ENCODE measurements at places on chromosomes 2 and 18. TPM values are rescaled to one million over a fixed set of nuclear protein-coding genes. Genes with fewer than 3 reads are reported as not detected.

GRCh38 chr18:71899707-71900472 lies 644.3 kb downstream of the CBLN2 start:
- no peak for DNase-seq

DNA sequence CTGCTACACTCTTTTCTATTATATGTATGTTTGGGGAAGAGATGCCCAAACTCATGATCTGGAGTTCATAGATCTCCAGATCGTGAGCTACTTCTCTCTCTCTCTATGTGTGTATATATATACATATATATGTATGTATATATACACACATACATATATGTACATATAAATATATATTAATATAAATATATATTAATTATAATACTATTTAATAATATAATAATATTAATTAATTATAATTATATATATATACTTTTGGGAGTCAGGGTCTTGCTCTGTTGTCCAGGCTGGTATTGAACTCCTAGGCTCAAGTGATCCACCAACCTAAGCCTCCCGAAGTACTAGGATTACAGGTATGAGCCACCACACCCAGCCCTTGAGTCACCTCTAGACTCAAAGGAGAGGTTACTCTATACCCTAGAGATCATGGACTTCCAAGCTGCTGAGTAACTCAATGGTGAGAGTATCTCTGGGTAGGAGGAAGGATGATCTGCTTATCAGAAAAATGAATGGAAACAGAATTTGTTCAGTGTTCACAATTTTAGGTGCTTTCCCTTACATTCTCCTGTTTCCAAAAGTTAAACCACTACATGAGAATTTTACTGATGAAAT lies 463.5 kb upstream of the TRIB2 start:
- DNase-seq, result no peak

- no peak for DNase-seq
These were observed 22.4 kb upstream of the SLC1A4 start for GRCh38 chr2:64966839-64967238.

GRCh38 chr2:20797096-20797495 lies 25.8 kb downstream of the LDAH start:
- DNase-seq, result no peak

DNA sequence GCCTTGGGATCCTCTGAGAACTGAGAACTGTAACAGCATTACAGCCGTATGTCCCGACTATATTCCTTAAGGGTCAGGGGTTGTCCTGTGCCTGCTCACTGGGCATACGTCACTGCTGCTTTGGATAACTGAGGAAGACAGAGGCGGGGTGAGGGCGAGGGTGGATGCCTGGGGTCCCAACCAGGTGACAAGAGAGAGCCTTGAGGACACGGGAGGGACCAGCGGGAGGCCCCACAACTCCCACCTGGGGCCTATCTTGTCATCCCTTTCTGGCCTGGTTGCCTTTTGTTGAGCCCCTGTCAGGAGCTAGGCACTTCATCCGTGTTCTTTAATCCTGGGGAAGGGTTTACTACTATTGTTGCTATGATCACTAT lies 28.8 kb downstream of the INPP5D start:
- no peak for DNase-seq

DNA sequence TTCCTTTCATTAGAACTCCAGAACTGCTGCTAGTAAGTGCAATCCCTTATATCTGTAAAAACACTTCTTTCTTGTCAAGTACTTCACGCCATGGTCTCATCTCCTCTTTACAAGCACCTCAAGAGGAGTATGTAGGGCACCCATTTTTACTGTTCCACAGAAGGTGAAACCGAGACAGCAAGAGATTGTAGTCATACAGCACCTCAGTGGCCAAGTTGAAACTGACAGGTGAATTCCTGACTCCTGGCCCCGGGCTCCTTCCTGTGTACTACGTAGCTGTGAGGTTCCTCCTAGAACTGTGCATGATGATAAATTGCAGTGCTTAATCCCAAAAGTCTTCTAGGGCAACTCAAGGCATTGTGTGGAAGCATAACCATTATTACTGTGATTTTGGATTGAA lies 131.5 kb upstream of the MEIS1 start:
- no peak for DNase-seq

DNA sequence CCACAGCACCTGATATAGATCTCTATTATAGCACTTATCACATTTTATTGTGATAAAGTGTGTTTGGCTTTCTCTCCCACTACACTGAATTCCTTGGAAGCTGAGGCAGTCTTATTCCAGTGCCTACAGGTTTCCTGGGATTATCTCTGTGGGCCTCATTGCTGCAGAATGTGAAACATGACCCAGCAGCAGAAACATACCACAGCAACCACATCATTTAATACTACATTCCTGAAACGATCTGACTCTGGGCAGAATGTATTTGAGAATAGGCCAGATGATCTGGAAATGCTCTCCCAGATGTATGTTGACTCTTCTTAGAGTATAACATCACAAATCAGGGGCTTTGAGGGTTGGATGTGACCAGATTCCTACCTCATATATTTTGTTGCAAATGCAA lies 323.5 kb upstream of the TANK start:
- DNase-seq, result peak; percentile 91

GRCh38 chr2:111994042-111994441 lies 61.0 kb upstream of the TMEM87B start:
- no peak for DNase-seq

DNA sequence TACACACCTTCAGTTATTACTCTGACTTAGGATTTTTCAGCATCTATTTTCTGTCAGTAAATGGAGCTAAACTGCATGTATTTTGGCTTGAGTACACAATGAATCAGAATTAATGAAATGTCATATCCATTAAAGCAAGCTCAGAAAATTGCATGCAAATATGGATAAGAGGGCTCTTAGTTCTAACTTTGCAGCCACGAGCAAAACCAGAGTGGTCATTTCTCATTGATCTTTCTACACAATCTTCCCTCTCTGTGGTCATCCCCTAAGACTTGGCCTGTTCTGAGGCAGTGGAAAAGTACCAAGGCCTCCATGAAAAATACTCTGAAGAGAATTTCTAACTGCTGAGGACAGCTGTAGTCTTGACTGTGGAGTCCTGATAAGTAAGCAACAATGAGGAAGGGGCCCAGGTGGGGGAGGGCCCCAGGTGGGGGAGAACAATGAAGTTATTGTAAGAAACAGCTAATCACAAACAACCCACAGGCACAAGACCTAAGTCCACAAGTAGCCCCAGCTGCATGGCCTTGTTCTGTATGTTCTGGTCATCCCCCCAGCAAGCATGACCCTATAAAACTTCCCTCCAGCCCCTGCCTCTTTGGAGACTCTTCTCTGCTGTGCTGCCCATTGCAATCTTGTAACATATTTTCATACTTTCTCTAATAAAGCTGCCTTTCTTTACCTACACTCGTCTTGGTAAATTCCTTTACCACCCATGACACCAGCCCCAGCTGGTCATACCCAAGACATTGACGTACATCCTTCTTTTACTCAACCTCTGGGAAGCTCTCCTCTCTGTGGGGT lies 230.3 kb downstream of the TDRD15 start:
- no peak for DNase-seq

- DNase-seq, result no peak
These were observed 209.8 kb downstream of the MGAT5 start for GRCh38 chr2:134463699-134464022.

DNA sequence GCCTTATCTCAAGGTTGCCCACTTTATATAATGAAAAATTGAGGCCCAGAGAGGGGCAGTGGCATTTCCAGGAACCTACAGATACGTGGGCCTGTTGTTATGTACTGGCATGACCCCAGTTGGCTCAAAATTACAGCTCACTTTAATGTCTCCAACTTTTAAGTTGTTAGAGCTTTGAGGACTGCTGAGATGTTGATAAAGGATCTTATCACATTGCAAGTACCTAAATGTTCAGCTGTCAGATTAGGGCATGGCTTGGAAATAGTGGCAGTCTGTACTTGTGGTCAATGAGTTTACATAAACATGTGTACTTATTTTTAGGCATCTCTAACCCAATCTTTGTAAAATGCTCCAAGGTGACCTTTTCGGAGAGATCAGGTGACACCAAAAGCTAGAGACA lies 14.6 kb downstream of the SLC4A5 start:
- peak; percentile 22 for DNase-seq

GRCh38 chr2:132656266-132656975 lies 13.6 kb downstream of the LYPD1 start:
- DNase-seq, result no peak

DNA sequence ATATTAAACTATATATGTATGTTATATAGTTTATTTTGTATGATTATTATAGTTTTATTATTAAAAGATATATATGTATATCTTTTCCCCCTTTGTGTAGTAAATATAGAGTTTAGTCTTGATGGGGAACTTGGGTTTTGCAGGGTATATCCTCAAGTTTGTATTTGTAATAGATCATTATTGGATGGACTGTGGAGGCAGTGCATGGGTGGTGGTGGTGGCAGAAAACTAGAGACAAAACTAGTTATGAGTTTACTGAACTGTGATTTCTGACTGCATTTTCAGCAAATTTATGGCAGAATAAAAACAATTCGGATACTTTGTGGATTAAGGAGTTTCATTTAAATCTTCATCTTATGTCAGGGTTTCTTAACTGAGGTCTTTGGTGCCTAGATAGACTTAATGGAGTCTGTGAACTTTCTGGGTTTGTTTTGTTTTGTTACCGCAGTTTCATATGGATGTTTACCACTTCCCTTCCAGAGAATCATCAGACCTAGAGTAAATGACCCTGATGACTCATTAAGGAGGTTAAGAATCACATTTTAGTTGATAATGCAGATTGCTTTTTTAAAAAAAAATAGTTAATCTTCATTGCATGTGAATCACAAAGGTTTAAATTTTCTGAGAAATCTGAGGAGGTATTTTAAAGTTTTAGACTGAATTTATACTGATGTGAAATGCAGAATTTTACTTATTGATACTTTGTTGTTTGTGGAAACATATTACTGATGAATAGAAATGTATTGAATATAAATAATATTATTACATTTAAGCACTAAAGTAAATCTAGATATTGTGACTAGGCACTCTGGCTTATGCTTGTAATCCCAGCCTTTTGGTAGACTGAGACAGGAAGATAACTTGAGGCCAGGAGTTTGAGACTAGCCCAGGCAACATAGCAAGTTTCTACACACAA lies 14.5 kb downstream of the EPC2 start:
- no peak for DNase-seq

DNA sequence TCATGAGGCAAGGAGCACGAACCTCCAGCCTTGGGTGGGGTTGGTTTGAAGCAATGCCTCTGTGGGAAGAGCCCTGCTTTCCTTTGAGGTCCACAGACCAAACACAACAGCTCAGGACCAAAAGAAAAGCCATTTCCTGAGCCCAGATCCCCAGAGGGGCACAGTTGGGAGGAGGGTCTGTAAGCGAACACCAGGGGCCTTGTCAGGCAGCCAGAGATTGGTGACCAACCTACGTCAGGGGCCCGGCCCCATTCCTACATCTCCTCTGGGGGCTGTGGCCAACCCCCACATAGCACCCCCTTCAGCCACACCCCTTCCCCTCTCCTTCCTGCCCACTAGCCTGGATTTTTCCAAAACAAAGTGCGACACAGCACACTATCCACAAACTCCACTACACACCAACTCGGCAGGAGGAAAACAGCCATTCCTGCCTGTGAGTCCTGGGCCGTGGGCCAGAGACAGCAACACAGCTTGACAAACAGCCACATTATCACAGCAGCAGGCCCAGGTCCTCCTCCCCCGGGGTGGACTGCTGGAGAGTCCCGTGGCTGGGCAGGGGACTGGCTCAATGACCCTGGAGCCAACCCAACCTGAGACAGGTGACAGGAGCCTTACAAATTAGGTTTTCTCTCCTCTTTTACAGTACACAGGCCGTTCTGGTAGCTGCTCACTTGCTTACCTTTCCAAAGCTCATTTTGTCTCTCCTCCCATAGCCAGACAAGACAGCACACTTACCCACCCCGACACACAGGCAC lies 98.8 kb downstream of the TNS1 start:
- DNase-seq, result no peak

GRCh38 chr18:9951022-9951859 lies 37.4 kb downstream of the VAPA start:
- DNase-seq, result peak; percentile 53

GRCh38 chr2:158730621-158731140 lies 64.4 kb upstream of the DAPL1 start:
- no peak for DNase-seq

- peak; percentile 83 for DNase-seq
These were observed 303.7 kb upstream of the EPAS1 start for GRCh38 chr2:45993476-45993991.

The SUPT7L gene
- total RNA-seq, result 44.0 TPM

The KCNK3 gene
- 1.1 TPM for total RNA-seq

The ZAP70 gene
- 2.2 TPM for total RNA-seq
